ENCODE measurements at places on chromosomes 3 and 15.
A peak's percentile ranks its signal among the peaks of the same experiment; 100 is the strongest.

- no peak for DNase-seq
Measured at GRCh38 chr3:195035345-195036202, 235.4 kb downstream of the XXYLT1 start.

DNA sequence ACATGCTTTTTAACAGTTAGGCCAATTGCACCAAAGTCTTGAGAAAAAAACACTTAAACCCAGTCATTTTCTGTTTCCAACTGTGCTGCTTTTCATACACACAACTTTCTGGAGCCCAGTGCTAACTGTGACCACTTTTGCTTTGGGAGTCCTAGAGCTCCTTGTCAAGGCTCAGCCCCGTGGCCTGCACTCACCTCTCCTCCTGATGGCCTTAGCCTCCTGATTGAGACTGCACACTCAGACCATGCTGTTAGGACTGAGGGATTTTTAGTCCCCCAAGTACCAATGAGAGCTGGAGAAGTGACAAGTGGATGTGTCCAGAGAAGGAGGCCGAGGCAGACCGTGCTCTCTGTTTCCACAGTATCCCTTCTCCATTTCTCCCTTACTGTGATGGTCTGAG is 15.2 kb upstream of the RARRES1 start:
- DNase-seq, result no peak

- DNase-seq, result no peak
Measured at GRCh38 chr15:52417957-52418356, 110.7 kb downstream of the MYO5A start.

- peak; percentile 90 for DNase-seq
Measured at GRCh38 chr3:173398111-173398479, 551 bp downstream of the NLGN1 start.

GRCh38 chr3:25432176-25432720 is 4.2 kb downstream of the RARB start:
- DNase-seq, result peak; percentile 63

- DNase-seq, result peak; percentile 22
Measured at GRCh38 chr15:69648212-69648611, 195.6 kb downstream of the RPLP1 start.
